ENCODE measurements at places on chromosomes 5 and 9.

DNA sequence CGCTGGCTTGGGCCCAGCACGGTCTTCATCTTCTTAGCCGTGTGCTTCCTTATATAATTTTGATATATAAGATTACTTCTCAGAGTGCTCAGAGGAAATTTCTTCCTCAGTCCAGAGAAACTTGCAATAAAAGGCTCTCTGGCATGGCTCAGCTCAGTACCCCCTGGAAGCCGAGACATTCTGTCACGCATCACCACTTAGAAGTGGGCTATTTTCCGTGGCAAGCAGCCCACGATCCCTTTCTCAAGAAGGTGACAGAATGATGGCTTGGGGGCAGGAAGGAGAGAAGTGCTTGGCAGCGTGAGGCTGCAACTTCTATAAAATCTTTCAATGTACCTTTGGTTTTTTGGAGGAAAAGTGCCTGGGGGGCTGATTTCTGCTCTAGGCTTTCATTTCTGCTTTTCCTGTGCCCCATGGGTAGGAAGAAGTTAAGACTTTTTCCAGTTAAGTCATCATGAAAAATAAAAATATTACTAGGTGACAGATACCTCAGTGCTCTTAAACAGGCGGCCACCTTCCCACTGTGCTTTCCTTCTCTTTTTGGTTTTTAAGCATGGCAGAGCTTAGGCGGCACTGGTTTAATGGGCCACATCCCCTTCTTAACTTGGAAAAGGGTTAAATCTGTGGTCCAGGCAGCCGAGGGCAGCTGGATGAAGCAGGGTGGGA lies 104.6 kb downstream of the MVB12B start:
- DNase-seq = peak; percentile 33

- DNase-seq = peak; percentile 87
Observed at GRCh38 chr9:69035438-69036308, at the start of gene FXN. FXN (plus strand) TSS chr9:69035752; CDS start chr9:69035783, 31 bp downstream.

GRCh38 chr5:76807296-76807695 lies 11.5 kb upstream of the F2RL1 start:
- DNase-seq = no peak

DNA sequence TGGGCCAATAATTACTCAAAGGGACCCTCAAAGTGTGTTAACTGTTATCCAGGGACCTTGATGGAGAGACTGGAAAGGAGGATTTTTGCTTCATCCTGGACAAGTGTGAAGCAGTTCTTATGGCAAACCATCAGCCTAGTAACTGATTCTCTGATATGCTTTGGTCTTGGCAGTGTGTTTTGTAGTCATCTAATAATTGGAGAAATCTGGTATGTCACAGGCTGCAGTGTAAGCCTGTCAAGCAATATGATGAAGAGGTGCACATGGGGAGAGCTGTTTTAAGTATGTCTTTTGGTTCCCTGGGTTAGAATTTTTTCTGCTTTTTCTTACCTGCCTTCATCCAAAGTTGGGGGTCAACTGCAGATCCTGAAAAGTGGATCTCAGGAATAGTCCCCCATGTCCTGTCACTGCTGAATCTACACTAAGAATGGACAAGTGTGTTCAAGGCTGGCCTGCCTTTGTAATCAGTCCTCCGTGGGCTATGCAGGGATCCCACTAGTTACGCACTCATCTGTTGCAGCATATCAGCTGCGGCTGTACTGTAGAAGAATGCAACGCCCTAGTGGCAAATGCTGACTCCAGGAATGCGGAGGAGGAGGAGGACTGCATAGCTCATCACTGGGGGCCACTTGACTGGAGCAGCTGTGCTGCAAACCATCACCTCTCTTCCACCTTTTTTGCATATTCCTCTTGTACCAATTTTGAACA lies 1.9 kb downstream of the SPTAN1 start:
- no peak for DNase-seq

- DNase-seq = peak; percentile 45
Observed at GRCh38 chr5:6287176-6287575, 91.2 kb downstream of the MED10 start.

DNA sequence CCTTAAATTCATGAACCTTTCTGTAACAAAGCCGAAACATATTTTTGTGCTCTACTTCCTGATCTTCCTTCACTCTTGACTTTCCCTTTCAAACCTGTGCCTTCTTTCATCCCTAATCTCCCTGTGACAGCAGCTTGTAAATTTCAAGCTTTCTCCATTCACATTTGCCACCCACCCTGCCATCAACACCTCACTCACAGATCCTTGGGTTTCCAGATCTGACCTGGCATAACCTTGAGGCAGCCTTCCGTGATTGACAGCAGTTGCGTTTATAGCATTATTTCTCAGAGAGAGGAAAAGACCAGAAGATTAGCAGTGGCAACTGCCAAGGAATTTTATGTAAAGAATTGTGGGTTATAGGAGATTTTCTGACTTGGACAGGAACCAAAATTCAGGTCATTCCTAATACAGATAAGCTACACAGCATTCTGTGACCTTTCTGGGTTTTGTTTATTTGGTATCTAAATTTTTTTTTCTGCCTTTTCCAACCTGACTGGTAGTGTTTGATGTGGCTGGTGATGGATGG lies 260.0 kb downstream of the NR2F1-AS1 start:
- DNase-seq = no peak

GRCh38 chr5:173726846-173727557 lies 110.6 kb upstream of the BOD1 start:
- no peak for DNase-seq

DNA sequence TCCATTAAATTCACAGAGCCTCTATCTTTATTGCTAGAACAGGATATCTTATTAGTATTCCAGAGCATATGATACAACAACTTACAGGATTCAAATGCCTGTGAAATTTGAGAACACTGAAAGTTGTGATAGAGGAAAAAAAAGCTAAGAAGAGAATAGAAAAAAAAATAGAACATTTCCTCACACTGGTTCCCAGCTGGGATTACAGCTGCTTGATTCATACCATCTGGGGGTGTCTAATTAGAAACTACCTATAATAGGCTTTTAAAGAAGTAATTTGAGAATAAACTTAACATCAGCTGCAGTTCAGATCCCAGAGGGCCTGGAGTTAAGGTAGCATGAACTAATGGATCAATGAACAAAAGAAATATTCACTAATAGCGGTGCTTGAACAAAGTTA lies 922.0 kb downstream of the CDH12 start:
- no peak for DNase-seq

GRCh38 chr5:177595991-177596774 lies 3.7 kb upstream of the B4GALT7 start:
- DNase-seq = no peak

DNA sequence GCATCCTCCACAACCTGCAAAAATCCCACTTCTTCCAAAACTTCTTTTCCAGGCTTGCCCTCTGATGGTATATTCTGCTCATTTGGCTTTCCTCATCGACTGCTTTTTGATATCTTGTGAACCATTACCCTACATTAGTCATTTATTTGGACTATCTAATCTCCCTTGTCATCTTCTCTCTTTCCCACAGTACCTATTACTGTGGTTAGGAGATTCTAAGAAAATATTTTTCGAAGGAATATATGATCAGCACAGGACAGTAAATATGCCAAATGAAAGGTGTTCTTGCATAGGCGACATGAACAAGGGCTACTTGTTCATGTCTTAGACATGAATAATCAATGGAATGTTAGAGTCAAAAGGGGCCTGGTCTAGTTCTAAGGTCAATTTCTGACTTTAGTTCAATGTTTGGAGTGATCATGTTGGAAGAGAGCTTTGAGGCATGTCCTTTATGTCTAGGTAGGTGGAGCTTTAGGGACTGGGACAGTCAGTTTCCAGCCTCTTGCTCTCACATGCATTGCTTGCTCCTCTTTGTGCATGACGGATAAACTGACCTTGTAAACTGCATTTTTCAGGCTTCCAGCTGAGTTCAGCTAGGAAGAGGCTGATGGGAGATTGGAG lies 243.4 kb upstream of the RPS23 start:
- DNase-seq = no peak

DNA sequence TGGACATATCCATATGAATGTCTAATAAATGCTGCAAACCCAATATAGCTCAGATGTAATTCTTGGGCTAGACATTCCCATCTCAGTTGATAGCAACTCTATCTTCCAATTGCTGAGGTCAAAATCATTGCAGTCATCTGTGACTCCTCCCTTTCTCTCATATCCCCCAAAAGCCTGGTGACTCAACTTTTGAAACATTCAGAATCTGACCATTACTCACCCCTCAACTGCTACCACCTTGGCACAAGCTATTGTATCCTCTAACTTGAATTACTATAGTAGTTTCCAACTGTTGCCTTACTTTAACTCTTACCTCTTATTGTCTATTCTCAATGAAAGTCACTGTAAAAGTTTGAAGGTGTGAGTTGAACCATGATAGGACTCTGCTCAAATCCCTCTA lies 600.1 kb upstream of the RGMB start:
- no peak for DNase-seq
